Activated CD8-positive, alpha-beta T cell treated with anti-CD3 and anti-CD28 coated beads, Interleukin-2, amount 10 ng/mL, durations not matched to agents 7 days and 5 days (primary cell): ENCODE measurements at places on chromosomes 11 and 22.
A peak's percentile ranks its signal among the peaks of the same experiment; 100 is the strongest.

GRCh38 chr11:76661834-76662434 is 8.6 kb downstream of the LRRC32 start:
- no peak for DNase-seq

- DNase-seq = no peak
These were observed 19.8 kb upstream of the OOSP1 start for GRCh38 chr11:59918480-59918879.

DNA sequence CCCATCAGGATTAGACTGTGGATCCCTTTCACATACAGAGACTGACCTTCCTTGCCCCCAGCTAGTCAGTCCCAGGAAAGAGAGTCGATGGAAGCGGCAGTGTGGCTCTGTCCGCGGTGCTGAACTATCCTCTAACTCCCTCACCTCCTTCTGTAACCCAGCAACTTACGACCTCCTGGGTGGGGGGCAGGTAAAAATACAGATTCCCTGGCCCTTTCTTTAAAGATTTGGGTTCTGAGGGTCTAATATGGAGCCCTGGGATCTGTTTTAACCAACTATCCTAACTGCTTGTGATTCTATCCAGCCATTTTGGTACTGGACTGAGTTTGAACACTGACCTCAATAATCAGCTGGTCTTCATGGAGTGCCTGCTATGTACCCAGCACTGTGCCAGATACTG is 23.2 kb downstream of the MFNG start:
- DNase-seq = peak; percentile 49

GRCh38 chr11:5548440-5548839 is at the start of gene OR52H1:
Gene OR52H1 (minus strand): TSS chr11:5548540. CDS start chr11:5545505, 3,035 bp downstream.
- DNase-seq = no peak

GRCh38 chr22:49500942-49501395 is 326.7 kb downstream of the BRD1 start:
- no peak for DNase-seq

GRCh38 chr11:3642071-3642951 is 519 bp upstream of the ART5 start:
- peak; percentile 41 for DNase-seq
